ENCODE measurements at places on chromosomes 13 and 19.

DNA sequence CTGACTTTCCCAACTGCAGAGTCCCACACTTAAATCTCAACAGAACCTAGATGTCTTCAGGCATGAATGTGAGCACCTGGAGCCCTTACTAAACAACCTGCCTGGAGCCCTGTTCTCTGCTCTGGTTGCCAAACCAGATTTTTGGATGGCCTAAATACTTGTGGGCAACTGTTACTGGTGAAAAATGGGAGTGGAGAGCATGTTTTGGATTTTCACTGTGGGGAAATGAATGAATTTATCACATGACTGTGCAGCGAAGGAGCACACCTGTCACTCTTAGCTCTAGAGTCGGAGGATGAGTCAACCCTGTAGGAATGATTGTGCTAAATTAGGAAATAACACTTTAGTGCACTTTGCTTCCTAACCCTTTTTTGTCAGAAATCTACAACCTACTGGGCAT is 30.3 kb downstream of the SHISA2 start:
- no peak for DNase-seq

GRCh38 chr19:34096020-34096915 is 76.0 kb upstream of the LSM14A start:
- DNase-seq, result peak; percentile 33

GRCh38 chr19:4069331-4069959 is 2.7 kb upstream of the ZBTB7A start:
- DNase-seq, result no peak

- DNase-seq, result no peak
Observed at GRCh38 chr19:29715701-29716581, 880 bp upstream of the C19orf12 start.

GRCh38 chr13:36131222-36131930 is at the start of gene DCLK1:
TSS of gene DCLK1 (minus strand) at chr13:36131382.
- no peak for DNase-seq

DNA sequence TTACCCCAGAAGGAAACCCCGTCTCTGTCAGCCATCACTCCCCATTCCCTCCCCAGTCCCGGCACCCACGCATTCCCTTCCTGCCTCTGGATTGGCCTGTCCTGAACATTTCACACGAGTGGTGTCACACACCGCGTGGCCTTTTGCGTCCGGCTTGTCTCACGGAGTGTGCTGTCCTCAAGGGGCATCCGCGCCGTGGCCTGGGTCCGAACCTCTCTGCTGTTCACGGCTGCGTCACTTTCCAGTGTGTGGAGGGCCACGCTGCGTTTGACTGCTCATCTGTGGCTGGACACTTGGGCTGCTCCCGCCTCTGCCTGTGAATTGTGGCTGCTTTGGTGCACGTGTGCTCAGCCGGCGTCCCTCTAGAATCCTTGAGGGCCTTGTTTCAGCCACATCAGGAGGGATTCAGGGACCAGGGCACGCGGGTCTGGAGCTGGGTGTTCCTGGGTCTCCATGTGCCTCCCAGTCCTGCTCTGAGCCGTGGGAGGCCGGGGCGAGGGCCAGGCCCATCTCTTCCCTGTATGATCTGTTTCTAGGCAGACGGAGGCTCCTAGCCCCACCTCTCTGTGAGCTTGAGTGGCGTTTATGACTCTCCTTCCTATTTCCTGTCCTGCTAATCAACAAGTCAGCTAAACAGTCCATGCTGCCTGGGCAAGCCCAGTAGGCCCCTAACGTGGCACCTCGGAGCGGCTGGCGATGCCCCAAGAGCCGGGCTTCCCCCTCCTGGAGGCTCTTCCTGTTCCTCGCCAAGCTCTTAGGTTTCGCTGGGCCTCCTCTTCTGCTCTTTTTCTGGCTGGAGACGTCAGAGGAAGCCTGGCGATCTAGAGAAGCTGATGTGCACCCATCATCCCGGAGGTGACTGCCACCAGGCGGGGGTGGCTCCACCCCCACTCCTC is 8.1 kb downstream of the STK11 start:
- no peak for DNase-seq

DNA sequence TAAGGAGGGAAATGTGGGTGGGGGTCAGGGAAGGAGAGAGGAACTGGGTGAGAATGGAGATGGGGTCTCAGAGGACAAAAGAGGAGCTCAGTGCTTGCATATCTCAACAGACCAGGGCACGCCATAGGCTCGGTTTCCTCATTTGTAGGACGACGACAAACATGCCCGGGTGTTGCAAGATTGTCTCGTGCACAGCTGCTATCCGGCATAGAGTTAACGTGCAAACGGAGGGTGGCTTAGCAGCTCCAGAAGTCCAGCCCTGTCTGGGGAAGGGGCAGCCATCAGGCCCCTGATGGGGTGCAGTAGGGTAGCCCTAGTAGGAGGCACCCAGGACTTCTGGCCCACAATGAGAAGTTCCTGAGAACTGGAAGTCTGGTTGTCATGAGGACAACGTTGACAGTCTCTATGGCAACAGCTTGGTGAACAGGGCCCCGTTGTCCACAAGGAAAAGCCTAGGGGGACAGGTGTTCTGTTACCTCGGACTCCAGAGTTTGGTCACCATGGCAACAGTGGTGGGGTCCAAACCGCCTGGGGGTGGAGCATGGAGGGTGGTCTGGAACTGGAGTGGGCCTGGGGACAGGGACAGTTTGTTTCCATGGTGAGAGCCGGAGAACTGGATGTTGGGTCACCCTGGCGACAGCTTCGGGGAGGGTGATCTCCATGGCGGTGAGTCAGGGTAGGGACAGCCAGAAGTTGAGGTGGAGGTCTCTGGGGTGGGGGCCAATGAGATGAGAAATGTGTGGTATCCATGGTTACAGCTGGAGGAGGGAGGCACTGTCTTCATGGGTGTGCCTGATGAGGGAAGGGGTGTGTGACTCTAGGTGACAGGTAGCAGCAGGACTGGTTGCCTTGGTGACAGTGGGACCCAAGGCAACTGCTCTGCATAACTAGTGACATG is 16.8 kb downstream of the TM6SF2 start:
- no peak for DNase-seq

DNA sequence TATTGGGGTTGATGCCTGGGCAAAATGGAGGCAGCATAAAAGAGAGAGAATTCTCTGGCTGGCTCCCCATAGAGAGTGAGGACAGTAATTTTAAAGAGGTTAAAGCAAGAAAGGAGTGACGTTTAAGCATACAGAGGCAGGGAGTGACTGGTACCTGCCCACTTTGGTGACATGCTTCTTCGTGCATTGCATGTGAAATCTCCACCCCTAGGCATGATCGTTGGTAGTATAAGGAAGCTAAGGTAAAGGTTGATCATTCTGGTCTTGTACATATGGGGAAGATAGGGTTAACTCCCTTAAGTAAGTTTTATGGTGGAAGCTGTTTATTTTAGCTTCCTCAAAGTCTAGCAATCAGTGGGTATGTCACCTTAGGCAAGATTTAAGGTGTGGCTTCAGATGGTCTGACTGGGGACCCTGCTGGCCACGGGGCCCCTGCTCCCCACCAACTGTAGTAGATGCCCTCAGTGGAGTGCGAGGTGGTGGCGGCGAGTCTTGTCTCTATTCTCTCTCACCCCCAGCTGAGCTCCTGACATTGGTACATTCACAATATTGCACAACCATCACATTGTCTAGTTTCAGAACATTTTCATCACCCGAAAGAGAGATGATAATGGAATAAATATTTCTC is 797.5 kb upstream of the SPRY2 start:
- no peak for DNase-seq

DNA sequence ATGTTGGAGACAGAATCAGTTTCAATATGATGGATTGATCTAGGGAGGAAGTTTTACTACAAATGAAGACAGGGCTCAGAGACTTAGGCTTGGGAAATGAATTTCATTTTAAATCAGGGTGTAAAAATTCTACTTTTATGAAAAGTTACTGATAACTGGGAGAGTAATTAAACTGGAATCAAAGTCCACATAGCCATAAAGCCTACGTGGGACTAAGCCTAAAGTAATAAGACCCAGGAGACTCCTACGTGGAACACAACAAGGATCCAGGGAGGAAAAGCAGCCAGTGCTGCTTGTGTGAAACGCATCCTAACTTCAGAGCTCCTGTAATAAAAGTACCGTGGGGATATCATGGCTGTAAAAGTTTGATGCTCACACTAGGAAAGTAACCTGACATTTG is 152.0 kb upstream of the MYO16 start:
- no peak for DNase-seq

DNA sequence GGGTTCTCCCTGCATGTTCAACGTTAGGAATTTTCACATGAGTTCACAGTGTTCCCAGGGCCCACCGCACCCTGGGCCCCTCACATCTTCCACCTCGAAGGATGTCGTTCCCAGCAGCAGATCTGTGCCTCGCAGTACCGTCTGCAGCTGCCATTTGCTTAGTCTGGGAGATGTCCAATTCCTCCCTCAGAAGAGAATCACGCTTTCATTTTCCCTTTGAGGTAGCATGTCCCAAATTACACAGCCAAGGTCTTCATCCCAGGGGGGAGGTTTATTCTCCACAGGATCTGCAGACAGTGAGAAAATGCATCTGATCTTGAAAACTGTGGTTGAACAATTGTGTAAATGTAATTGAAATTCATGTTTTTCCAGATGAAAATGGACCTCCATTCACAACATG is 150.2 kb downstream of the DCT start:
- no peak for DNase-seq

DNA sequence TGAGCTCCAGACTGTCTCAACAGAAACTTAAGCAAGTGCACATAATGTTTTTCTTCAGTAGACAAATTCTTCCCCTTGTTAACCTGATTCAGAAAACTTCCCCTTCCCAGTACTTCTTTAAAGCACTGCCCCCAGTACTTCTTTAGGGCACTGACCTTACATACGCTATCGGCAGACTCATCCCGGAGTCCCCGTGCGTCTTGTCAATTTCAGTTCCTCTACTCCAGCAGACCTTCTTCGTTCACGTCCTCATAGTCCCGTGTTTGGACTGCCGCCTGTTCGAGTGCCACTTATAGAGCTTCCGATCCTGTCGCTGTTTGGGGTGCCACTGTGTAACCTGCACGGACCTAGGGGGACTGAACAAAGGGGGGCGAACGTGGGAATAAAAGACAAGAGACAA is 29.0 kb downstream of the ZNF627 start:
- DNase-seq, result no peak

GRCh38 chr19:46372901-46373490 is 26.1 kb downstream of the PPP5C start:
- DNase-seq, result no peak

DNA sequence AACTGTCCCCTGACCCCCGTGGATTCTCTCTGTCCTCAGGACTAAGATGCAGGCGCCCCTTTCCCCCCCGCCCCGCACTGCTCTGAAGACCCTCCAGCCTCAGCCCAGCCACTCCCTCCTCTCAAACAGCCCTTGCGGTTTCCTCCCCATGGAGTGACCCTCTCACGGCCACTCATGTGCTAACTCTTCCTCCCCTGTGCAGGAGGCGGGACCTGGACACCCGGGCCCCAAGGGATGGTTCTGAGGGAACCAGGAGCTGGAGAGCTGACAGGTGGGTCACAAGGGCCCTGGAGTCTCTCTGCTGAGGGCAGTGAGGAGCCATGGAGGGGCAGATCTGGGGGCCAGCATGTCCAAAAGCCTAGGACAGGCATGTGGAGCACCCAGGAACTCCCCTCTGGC is 1.9 kb downstream of the ISOC2 start:
- DNase-seq, result no peak

DNA sequence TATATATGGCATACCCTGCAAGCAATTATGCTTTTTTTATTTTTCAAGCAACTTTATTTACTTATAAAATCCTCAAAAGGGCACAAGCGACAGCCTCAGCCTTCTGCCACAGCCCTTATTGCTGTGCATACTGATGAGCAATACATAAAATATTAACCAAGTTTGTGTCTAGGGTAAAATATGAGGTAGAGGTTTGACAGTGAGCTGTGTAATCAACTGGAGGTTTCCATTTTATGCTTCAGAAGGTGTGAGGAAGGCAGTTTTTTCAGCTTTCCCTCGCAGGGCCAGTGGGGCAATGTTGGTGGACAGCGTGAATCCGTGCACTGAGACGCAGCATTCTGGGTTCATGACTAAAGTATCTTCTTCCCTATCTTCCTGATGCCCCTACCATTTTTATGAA is 310.4 kb downstream of the IRS2 start:
- DNase-seq, result no peak

DNA sequence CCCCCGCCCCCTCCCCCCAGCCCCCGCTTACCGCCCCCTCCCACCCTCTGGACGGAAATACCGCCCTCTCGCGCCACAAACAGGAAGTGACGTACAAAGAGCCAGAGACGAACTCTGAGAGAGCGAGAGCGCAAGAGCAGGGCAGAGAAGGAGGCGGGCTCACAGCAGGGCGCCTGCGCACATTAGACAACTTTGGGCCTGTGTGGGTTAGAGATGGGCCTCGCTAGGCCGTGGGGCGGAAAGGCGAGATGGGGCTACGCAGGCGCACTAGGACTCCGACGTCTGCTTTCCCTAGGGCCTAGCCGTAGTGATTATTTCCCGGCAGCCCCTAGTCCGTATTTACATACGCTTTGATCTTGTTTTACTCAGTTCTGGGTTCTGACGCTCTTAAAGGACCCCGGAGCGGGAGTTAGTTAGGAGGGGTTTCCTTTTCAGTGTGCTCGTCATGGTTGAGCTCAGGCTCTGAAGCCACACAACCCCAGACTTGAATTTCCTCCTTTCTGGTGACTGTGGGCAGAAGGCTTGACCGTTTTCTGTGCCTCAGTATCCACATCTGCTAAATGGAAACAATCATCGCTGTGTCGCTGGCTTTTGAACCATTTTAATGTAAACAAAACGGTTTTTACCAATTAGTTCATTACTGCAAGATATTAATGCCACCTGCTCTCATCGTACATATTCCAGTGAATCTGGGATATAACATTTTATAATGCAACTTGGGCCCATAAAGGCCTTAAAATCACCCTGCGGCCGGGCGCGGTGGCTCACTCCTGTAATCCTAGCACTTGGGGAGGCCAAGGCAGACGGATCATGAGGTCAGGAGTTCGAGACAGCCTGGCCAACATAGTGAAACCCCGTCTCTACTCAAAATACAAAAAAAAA is 449 bp upstream of the AKT2 start:
- peak; percentile 97 for DNase-seq

GRCh38 chr13:51230477-51231105 is 8.4 kb downstream of the FAM124A start:
- no peak for DNase-seq

- DNase-seq, result no peak
Observed at GRCh38 chr13:83220241-83220640, 662.0 kb downstream of the SLITRK1 start.

- no peak for DNase-seq
Observed at GRCh38 chr13:50384724-50385123, 369.5 kb downstream of the KCNRG start.

DNA sequence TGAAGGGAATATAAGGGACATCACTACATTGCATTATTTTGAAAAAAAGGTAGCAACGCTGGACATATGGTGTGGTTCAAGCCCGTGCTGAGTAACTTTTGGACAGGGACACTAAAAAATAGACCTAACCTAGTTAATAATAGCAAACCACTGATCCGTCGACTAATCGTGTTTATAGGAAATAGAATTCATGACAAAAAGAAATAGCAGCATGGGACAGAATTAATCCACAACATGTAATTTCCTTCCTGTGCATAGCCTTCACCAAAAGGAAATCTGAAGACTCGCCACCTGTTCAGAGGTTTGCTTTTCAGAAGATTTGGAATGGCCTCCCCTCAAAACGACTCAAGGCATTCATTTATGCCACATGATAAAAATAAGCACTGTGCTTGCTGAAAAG is 128.7 kb downstream of the FGF14 start:
- no peak for DNase-seq

Measured in germinal center (tissue), 1 donor.